IPS DF 6.9 (cell line): ENCODE measurements at places on chromosomes 11 and 22.

DNA sequence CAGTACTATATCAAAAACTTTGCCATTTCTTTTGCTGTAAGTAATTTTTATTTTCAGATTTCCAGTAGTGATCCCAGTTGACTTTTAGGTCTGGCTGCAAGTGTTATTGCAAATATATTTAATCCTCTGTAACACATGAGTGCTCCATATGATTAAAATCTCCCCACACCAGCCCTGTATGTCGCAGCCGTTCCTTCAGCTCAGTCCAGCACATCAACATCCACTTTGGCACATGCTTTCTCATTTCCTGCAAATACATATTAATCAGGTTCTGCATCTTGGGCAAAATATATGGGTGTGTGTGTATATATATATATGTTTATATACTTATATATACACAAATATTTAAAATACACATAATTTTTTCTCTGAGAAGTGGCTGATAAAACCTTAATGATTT is 919.5 kb downstream of the JRKL start:
- no peak for DNase-seq

DNA sequence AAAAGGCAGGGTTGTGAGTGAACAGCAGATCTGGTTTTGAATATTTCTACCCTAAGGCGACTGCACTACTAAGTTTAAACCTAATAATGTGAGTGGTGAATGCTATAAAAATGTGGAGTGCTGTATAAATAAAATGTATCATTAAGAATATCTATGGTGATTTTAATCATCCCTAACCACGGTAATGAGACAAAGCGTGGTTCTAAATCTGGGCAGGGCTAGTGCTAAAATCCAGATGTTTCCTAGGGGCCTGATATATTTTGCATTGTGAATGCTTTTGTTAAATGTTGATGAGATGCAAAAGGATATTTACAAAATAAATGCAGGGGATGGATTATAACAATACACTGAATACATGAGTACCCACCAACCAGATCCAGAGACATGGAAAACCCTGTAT is 58.1 kb downstream of the TSPAN18 start:
- DNase-seq: no peak

DNA sequence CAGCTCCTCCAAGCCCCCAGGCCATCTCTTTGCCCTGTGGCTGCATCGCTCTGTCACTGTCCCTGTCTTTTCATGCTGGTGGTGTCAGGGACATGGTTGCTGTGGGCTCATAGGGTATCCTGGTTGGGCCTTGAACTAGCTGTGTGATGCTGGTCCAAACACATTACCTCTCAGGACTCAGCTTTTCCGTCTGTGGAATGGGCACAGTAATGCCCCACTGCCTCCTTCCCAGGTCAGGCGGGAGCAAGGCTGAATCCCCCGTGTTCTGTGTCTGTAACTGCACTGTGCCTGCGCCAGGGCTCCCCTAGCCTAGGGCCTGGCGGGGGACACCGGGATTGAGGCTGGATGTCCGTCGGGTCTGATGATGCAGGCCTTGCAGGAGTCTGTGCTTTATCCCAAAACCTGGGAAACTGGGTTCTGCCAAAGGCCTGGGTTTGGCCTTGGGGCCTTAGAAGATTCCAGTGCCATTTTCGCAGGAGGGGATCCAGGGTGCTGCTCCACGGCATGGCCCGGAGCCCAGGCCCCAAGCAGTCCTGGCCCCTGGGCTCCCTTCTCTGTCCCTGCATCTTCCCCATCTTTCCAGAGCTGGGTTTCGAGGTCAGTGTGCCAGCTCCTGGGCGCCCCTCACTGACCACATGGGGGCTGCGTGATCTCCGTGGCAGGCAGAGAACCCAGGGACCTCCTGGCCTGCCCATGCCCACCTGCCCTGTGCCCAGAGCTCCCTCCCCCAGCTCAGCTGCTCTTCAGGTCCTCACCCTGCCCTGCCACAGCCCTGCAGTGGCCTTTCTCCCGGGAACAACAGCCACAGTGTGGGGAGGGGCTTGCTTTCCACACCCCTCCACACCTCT is 32.7 kb upstream of the CELSR1 start:
- DNase-seq: no peak

DNA sequence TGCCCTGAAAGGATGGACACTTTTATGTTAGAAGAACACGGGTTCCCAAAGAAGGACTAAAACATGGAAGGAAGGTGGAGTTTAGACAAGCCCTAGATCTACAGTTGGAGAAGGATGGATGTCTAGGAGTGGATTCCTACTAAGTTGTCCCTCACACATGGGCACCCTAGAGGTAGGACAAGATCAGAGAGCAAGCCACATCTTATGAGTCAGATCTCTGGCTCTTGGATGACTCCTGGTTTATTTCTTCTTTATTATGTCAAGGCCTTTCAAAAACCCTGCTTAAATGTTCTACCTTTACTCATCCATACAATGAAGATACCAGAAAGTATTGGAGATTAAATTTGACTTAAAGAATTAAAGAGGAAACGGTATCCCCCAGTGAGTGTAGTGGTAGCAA is 34.4 kb downstream of the PRCP start:
- DNase-seq: no peak

DNA sequence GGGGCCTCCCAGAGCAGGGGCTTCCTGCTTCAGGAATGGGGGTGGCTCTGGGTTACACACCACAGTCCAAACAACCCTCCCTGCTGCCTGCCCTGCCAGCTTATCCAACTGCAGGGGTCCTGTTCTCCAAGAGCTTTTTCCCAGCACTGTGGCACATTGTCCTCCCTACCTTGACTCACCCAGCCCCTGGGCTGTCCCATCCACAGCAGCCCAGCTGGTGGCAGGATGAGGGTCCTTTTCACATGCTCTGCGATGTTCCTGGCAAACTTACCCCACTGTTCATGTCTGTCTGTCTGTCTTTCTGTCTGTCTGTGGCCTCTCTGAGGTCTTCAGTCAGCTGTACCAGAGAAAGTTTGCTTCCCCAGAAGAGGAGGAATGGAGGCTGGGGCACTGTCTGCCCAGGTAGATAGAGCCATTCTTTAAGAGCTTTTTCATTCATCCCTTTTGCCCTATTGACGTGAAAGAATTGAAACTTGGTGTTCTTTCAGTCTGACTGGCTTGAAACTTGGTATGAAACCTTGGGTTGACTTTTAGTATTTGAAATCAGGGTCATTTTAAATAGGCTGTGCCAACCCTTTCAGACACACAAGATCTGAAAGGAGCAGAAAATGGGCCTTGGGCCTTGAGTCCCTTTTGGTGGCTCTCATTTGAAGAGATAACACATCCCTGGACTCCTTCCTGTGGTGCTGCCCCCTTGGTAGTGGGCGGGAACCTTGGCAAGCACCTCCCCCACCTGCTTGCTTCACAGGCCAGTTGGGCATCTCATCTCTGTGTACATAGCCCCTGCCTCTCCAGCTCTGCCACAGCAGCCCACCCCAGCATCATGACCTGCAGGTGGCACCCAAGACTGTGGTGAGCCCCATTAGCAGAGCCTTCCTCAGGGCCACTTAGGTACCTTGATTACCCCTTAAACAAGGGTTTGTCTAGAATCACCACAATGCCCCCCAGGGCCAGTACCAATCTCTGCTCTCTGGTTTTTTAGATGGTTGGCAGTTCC is 74.6 kb upstream of the SUSD2 start:
- no peak for DNase-seq

DNA sequence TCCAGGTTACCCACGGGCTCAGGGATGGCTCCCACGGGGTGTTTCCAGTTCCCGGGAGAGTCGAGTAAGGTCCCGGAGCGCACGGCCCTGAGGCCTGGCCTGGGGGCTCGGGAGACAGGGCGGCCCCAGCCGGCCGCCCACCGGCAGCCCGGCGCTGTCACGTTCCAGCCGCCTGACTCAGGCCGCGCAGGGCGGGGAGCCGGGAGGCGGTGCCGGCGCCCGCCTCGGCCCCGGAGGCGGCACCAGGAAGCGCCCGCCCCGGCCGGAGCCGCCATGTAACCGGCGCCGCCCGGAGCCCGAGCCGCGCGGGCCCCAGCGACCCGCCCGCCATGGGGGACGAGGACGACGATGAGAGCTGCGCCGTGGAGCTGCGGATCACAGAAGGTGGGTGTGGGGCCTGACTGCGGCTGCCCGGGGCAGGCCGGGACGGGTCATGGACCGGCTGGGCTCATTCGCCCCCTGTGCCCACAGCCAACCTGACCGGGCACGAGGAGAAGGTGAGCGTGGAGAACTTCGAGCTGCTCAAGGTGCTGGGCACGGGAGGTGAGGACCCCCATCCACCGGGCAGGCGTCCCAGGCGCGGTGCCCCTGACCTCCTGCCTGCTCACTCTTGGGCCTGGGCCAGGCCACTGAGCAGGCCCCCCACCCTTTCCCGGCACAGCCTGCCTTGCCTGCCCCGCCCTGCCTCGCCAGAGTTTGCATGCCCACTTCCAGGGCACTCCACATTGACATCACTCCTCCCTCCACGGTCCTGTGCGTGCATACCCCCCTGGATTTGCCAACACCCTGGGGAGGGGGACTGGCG is at the start of gene RPS6KA4:
TSS of gene RPS6KA4 (plus strand) at position 256 of the 805 bp plus-strand sequence. CDS start at position 330, 74 bp downstream.
- DNase-seq: no peak

DNA sequence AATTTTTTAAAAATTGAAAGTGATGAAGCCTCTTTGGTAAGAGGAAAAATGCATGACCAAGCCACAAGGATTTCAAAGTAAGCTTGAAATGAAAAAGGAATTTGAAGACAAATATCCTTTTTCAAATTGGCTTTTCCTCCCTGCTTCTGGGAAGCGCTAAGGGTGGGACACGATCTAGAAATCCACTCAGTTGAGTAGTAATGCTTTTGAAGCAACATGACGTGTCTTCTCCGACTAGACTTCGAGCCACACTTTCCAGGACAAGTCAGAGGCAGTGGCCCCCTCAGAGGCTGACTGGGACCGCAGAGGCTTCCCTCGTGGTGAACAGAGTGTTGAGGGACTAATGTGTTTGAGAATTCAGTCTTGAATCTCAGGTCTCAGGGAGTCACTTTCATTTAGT is 39.8 kb downstream of the KREMEN1 start:
- DNase-seq: no peak

DNA sequence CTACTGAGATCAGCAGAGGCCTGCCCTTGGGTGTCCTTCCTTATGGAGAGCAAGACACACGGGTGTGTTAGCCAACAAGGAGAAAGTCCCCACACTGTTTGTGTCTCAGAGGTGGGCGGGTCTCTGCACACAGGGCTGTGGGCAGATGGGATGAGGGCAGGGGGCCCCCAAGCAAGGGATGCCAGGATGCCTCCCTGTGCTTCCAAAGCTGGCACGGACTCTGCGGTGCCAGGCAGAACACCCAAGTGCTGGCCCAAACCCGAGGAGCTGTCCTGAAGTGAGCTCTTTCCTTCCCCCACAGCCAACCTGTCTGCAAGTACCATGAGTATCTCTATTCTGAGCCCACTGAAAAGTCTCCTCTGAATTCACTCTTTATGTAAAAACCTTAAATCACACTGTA is 273.3 kb downstream of the CTTN start:
- DNase-seq: no peak

GRCh38 chr11:77039491-77040400 is 5.5 kb downstream of the B3GNT6 start:
- no peak for DNase-seq

DNA sequence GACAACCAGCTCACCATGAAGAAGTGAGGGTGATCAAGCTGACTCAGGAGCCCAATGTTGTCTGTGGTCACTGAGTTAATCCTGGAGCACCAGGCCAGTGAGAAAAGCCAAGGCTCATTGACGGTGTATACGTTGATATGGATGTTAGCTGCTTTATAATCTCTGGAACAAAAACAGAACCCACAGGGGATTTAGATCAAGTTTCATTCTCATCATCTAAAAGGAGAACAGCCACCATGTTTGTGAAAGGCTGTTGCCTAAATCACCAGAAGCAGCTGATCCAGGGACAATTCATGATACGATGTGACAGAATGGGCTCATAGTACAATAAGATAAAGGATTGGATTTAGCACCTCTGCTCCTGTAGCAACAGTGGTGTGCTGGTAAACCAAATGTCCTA is 68.5 kb downstream of the GDPD4 start:
- DNase-seq: no peak

DNA sequence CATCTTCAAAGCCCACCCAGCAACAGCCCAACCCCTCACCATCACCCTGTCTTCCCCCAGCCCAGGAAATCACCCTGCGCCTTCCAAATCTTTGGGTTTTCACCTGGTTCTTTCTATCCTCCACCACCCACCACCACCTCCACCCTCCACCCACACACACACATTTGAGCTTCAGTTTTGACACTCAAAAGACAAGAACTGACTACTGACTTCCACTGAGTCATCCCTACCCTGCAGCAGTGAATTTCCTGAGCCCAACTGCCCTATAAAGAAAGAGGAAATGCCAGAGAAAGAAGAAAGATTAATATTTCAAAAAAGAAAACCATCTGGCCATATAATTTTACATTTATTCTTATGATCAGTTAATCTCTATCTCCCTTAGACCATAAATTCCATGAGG is 137.5 kb downstream of the CHST1 start:
- DNase-seq: no peak

DNA sequence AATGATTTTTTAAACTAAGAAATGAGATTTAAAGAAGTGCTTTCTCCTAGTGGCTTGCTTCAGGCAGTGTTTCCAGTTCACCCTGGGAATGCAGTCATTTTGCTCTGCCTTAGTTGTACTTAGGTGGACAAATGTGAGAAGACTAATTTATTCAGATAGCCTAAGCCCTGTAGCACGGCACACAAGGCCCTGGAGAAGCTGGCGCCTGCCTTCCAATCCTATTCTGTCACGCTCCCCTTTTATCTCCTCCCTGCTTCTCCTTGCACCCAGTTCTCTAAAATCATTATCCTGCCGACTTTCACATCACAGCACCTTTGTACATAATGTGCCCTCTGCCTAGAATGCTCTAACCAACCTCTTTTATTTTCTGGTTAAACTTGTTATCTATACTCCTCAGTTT is 64.0 kb downstream of the PPME1 start:
- no peak for DNase-seq

DNA sequence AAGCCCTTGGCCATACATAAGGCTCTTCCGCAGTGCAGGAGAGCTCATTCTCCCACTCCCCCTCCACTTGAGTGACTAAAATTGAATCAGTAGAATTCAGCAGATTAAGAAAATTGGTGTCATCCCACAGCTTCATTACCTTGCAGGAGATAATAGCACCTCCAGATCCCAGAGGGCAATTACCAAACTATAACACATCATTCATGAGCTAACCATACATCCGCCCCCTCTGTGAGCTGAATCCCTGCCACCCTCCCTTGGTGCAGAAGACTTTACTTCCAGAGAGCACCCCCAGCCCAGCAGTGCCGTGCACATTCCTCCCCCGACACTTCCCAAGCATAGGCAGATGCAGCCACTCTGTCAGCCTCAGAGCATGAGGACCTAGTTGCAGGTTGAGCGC is 496.5 kb upstream of the B3GAT1 start:
- DNase-seq: no peak

DNA sequence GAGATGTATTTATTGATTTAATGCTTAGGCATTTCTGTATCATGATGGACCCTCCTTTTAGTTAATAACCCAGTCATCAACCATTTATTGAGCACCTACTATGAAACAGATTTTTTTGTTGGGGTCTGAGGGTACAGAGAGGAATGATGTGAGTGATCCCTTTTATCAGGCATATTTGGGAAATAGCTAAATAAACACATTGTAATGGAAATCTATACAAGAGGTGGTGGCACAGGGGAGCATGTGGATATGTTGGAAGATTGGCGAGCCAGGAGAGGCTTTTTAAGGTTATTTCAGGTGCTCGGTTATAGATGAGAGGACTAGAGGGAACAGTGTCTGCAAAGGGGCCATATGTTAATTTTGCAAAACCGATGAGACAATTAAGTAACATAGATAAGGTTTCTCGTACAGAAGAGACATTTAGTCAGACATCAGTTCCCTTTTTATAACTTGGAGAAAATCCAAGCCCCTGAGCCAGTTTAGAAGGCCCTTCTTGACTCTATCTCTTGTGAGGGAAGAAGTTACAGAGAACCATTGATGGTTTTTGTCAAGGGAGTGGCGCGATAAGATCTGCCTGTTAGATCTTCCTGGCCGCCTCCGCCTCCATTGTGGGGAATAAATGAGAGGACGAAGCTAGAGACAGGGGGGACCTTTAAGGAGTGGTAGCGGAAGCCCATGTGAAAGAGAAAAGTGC is 2.0 kb downstream of the ATXN10 start:
- no peak for DNase-seq
